ENCODE measurements at places on chromosomes 7 and 10.
A peak's percentile ranks its signal among the peaks of the same experiment; 100 is the strongest.

GRCh38 chr10:96641396-96642295 is 54.8 kb upstream of the TM9SF3 start:
- no peak for DNase-seq

GRCh38 chr7:66125052-66125694 is 10.5 kb downstream of the CRCP start:
- DNase-seq, result no peak

DNA sequence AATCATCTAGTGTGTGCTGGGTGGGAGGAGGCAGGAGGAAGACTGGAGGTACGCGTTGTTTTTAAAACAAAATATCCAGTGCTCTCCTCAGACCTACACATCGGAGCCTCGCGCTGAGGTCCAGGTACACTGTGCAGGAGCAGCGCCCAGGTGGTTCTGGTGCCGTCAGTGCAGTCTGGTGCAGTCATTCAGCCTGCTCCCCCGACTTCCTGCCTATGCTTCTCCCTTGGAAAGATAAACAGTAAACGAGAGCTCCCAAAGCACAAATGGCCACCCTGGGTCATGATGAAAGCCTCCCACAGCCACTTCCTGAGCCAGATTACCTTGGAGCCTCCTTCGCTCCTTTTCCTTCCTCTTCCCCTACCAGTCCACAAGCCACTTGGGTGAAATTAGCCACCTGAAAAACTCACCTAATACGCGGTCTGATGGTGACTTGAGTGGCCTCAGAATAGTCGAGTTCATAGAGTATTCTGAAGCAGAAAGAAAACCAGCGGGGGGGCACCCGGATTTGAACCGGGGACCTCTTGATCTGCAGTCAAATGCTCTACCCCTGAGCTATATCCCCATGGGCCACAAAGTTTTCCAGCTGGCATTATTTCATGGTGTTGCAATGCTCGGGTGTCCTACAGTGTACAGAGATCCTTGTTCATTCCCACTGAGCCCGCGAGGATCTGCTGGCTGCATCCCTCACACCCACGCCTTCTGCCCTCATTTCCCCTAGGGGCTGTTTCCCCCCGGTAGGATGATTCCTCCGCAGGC is 82.5 kb downstream of the ZNF467 start:
- no peak for DNase-seq

GRCh38 chr10:71187600-71187999 is 24.8 kb upstream of the UNC5B start:
- no peak for DNase-seq

DNA sequence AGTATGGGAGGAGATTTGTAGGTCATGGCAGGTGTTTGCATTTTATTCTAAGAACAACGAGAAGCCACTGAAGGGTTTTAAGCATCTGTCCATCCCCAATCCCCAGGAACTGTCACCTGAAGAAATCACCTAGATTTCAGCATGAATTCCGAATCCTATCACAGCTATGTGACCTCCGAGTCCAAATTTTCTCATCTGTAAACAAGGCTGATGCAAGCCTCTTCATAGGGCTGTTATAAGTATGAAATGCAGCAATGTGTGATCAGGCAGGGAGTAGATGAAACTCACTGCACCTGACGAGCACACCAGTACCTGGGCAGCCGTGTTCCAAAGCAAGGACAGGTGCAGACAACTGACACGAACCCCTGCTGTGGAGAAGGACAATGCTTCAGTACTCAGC is 14.0 kb downstream of the HABP2 start:
- DNase-seq, result no peak

DNA sequence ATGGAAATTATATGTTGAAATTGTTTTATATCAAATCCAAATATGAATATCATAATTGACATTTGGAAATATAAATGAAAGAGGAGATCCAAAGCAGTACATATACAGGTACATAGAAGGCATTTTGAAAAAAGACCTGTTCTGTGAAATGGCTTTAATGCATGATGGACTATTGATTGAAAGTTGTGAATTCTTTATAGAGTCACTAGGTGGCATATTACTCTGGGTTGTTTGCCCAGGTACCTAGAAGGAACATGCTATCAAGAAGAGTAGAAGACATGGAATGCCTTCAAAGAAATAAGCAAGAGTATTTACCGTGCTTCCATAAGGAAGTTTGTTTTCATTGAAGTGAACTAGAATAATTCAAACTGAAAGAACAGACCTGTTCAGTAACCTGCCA is 160.0 kb upstream of the ANK3 start:
- DNase-seq, result no peak

DNA sequence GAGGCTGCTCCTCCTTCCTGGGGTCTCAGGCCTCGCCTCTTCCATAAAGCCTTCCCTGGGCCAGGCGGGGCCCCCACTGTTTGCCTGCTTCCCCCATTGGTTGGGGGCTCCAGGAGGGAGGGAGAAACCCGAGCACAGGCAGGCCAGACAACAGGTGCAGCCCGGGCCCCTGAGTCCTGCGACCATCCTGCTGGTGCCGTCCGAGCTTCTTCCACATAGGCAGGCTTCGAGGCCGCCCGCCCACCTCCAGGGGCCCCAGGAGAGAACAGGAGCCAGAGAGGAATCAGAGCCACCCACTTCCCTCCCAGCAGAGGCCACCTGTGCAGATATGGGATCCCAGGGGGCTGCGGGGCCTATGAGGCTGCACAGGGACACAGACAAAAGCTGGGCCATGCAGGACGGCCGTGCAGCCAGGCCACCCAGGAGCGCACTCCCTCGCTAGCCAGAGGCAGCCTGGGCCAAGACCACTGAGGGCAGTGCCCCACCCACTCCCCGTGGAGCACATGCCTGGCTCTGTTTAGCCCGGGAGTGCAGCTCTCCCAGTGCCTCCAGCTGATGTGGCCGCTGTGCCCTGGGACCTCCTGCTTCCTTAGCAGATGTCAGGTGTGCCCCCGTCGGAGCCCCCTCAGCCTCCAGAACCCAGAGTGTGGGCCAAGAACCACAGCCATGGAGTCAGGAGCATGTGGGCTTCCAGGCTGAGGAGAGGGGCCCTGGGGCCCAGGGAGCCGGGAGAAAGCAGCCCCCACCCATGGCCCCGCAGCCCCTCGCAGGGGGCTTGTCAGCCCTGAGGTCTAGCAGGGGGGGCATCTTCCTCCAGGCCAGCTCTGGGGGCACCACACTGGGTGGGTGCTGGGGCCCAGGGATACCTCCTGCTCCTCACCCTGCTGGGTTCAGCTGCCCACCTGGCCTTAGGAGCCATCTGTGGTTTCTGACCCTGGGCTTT is 59.9 kb upstream of the INPP5A start:
- no peak for DNase-seq

- no peak for DNase-seq
Observed at GRCh38 chr7:149834601-149835000, 3.6 kb upstream of the ZNF862 start.

DNA sequence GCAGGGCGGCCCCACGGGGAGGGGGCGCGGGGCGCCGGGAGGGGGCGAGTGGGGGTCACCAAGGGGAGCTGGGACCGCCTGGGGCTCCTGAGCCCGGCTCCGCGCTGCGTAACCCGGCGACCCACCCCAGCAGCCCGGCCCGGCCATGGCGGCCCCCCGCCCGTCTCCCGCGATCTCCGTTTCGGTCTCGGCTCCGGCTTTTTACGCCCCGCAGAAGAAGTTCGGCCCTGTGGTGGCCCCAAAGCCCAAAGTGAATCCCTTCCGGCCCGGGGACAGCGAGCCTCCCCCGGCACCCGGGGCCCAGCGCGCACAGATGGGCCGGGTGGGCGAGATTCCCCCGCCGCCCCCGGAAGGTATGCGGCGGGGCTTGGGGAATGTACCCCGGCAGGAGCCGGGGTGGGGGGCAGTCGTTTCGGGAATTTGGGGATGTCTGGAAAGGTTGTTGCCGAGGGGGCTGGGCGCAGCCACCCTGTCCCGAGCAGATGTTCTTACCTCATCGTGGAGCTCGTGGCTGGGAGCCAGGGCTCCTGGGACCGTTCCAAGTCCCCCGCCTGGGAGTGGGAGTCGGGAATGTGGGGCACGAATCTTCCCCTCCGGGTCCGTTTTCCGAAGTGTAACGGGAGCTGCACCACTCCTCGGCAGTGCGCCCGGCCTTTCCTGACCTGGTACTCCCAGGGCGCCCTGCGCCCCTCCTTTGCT is 431 bp downstream of the ZYX start:
- no peak for DNase-seq

DNA sequence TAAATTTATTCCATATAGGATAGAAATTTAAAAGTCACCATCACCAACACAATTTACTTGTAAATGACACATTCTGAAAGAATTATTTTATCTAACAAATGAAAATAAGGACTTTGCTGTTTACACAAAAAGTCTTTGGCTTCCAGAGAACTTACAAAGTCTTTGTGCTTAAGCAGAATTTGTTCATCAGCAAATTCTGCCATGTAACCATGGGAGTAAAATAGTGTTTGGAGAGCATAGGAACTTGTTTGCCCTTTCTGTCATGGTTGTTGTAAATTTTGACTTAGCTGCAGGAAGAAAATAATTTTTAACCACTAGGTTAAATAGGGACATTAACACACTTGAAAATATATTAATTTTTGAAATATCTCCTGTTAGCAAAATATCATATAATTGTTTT is 15.2 kb downstream of the FGL2 start:
- DNase-seq, result no peak

DNA sequence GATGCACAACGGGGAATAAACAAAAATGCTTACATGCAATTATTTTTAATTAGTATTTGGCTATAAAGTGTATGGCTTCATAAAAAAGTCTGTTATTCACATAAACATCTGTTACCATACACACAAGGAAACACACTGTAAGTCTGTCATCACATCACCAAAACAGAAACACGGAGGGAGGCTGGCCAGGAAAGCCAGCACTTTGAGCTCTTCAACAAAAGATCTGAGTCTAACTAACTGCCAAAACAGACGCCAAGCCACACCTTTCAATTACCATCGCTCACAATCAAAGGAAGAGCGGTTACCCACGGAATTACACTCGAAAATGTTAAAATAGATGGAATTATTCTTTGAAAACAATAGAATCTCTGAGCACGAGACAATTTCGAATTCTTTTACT is 49.2 kb upstream of the MGMT start:
- DNase-seq, result peak; percentile 34

DNA sequence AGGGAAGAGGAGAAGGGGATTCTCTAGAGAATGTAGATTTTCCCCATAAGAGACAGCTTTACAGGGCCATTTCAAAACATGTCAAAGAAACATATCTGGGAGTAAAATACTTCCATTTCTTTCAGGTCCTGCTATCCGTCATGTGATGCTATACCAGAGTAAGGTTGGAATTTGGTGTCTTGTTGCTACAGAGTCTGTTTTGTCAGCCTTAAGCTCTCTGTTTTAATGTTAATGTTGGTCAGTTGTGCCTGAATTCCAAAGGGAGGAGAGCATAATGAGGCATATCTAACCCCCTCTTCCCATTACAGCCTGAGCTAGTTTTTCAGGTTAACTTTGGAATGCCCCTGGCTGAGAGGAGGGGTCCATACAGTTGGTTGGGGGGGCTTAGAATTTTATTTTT is 94.7 kb upstream of the CCDC71L start:
- no peak for DNase-seq

Data from esophagus muscularis mucosa (tissue), 4 donors.